ENCODE measurements at places on chromosomes 5 and 9.

- H3K27ac ChIP-seq, result no peak overlapping the region
- H3K36me3 ChIP-seq, result peaks cover 18% of the 10 kb centered on the region
- no peak for DNase-seq
- H3K4me3 ChIP-seq, result peak overlapping the region; percentile 65
- no peaks in the 10 kb centered on the region for H3K27me3 ChIP-seq
These were observed 16.6 kb downstream of the PLGRKT start for GRCh38 chr9:5421163-5421562.

- no peaks in the 10 kb centered on the region for H3K27me3 ChIP-seq
- no peak for DNase-seq
- H3K27ac ChIP-seq, result no peak overlapping the region
- H3K4me3 ChIP-seq, result no peak overlapping the region
These were observed 44.8 kb downstream of the RALGPS1 start for GRCh38 chr9:126959336-126959735.

- peaks cover 2% of the 10 kb centered on the region for H3K36me3 ChIP-seq
- no peak overlapping the region for H3K4me3 ChIP-seq
- H3K27me3 ChIP-seq, result peaks cover 19% of the 10 kb centered on the region
- peaks cover 3% of the 10 kb centered on the region for H3K4me1 ChIP-seq
These were observed 33.5 kb upstream of the ZSWIM6 start for GRCh38 chr5:61298580-61298979.

GRCh38 chr5:56264417-56265025 lies 31.4 kb upstream of the ANKRD55 start:
- no peak for DNase-seq
- no peak overlapping the region for H3K4me3 ChIP-seq

GRCh38 chr5:140631831-140632365 lies 1.1 kb downstream of the CD14 start:
- H3K27ac ChIP-seq, result peak overlapping the region; percentile 86
- peak; percentile 21 for DNase-seq
- H3K36me3 ChIP-seq, result peaks cover 3% of the 10 kb centered on the region
- peaks cover 27% of the 10 kb centered on the region for H3K4me1 ChIP-seq

DNA sequence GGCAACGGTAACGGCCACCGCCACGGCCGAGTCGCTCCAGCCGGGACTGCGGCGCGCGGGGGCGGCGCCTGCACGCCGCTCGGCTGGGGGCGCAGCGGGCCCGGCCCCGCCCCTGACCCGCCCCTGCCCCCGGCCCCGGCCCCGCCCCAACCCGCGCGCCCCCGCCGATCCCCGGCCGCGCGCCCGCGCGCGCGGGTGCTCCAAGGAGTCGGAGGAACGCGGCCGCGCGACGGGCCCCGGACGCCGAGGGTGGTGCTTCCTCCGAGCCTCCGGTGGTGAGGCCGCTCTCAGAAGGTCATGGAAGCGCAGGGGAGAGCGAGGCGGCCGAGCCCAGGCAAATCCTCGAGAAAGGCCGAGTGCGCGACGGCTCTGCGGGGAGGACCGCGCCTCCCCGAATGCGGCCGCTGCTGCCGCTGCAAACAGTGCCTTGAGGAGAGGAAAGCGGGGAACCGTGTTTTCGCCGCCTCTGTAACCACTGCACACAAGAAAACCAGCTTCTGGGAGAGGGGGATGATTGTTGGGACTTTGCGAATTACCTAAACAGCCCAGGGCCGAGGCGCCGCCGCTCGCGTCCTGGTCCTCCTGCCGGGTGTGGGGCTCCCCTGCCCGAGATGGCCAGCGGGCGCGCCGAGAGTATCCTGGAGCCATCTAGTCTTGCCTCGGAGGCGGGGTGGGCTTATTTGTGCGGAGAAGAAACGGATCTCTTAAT lies at the start of gene LIFR:
TSS of gene LIFR (minus strand) at position 48 of the 709 bp plus-strand sequence. CDS start 25,999 bp downstream, outside the sequence.
- peaks cover 11% of the 10 kb centered on the region for H3K4me1 ChIP-seq
- H3K27me3 ChIP-seq, result peaks cover 47% of the 10 kb centered on the region

DNA sequence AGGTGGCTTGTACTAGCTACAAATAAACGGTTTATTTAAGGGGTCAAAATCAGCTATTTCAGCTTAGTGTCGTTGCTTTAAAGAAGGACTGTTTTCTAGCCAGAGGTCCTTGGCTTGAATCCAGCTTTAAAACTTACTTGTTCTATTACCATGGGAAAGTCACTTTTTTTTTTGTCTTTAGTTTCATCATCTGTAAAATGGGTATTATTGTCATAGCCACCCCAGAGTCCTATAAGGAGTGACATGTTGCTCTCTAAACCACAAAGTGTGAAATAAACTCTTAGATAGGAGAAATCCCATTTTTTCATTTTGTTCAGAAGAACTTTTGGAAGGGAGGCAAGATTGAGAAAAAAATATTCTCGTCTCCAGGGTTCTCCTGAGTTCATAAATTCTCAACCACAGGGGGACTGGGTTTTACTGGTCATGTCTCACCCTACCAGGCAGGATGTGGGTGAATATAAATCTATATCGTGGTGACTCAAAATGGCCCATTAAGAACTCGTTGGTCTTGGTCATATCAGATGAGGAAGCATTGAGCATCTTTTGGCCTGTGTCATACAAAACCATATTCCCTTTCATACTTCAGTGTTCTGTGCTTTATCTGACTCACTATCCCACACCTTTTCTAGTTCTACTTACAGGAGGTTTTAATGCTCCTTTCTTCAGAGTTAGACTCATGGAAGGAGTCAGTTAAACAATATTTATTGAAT lies 202.7 kb upstream of the NR3C1 start:
- DNase-seq, result no peak
- peaks cover 18% of the 10 kb centered on the region for H3K4me1 ChIP-seq
- peaks cover 2% of the 10 kb centered on the region for H3K36me3 ChIP-seq
- H3K27me3 ChIP-seq, result no peaks in the 10 kb centered on the region

- no peak overlapping the region for H3K27ac ChIP-seq
- no peaks in the 10 kb centered on the region for H3K36me3 ChIP-seq
- no peaks in the 10 kb centered on the region for H3K27me3 ChIP-seq
- no peak for DNase-seq
These were observed 206.3 kb downstream of the PBX3 start for GRCh38 chr9:125953314-125954019.

GRCh38 chr9:136051453-136051836 lies 43.6 kb downstream of the NACC2 start:
- H3K36me3 ChIP-seq, result no peaks in the 10 kb centered on the region
- peaks cover 6% of the 10 kb centered on the region for H3K27me3 ChIP-seq
- H3K4me3 ChIP-seq, result peak overlapping the region; percentile 80

GRCh38 chr5:22431840-22432239 lies 421.3 kb downstream of the CDH12 start:
- no peak for DNase-seq
- H3K27me3 ChIP-seq, result no peaks in the 10 kb centered on the region
- no peak overlapping the region for H3K27ac ChIP-seq
- no peaks in the 10 kb centered on the region for H3K4me1 ChIP-seq
- H3K4me3 ChIP-seq, result no peak overlapping the region

DNA sequence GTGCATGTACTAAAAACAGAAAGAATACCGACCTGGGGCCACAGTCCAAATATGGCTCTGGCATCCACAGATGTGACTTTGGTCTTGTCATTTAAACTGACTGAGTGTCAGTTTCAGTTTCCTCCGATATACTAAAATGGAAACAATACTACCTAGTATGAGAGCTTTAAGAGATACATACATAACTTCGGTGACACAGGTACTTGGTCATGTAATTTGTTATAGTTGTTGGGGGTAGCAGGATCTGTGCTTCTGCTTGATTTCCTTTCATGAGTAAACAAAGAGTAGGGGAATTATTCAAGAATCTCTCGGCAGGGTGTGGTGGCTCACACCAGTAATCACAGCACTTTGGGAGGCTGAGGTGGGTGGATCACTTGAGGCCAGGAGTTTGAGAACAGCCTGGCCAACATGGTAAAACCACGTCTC lies 32.1 kb downstream of the MTMR12 start:
- peak overlapping the region; percentile 77 for H3K4me3 ChIP-seq
- DNase-seq, result no peak
- H3K4me1 ChIP-seq, result peaks cover 25% of the 10 kb centered on the region
- H3K27ac ChIP-seq, result peak overlapping the region; percentile 80
- H3K36me3 ChIP-seq, result no peaks in the 10 kb centered on the region
- H3K27me3 ChIP-seq, result no peaks in the 10 kb centered on the region

GRCh38 chr5:175460126-175460525 lies 16.1 kb upstream of the DRD1 start:
- H3K4me1 ChIP-seq, result peaks cover 8% of the 10 kb centered on the region
- H3K36me3 ChIP-seq, result peaks cover 7% of the 10 kb centered on the region
- DNase-seq, result no peak
- H3K27me3 ChIP-seq, result peaks cover 28% of the 10 kb centered on the region
- H3K4me3 ChIP-seq, result no peak overlapping the region

- H3K4me1 ChIP-seq, result peaks cover 4% of the 10 kb centered on the region
- H3K27me3 ChIP-seq, result no peaks in the 10 kb centered on the region
- H3K36me3 ChIP-seq, result peaks cover 2% of the 10 kb centered on the region
- no peak overlapping the region for H3K27ac ChIP-seq
- no peak for DNase-seq
These were observed 14.3 kb upstream of the ANXA1 start for GRCh38 chr9:73137286-73137899.

DNA sequence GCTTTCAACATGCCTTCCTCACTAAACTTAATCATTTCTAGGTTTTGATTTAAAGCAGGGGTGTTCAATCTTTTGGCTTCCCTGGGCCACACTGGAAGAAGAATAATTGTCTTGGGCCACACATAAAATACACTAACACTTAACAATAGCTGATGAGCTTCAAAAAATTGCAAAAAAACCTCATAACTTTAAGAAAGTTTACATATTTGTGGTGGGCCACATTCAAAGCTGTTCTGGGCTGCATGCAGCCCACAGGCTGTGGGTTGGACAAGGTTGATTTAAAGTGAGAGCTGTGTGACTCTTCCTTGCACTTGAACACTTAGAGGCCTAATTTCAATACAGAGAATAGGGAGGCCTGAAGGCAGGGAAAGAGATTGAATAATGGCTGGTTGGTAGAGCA lies 598.3 kb downstream of the EFNA5 start:
- H3K36me3 ChIP-seq, result no peaks in the 10 kb centered on the region
- H3K27me3 ChIP-seq, result no peaks in the 10 kb centered on the region
- no peaks in the 10 kb centered on the region for H3K4me1 ChIP-seq

DNA sequence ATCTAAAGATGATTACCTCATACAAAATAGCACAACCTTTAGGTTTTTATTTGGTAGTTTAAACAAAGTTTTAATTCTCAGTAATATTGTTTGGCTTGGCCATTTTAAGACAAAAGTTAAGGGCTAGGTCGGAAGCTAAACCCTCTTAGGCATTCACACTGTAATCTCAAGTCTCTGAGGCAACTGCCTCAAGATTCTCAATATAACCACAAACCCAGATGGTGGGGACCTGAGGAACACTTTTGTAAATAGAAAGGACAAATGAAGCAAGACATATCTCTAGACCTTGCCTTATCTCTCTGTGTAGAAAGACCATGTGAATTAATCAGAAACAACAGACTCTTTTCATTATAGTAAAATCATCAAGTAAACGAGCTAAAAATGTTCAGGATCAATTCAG lies 500.2 kb upstream of the CDH6 start:
- H3K27me3 ChIP-seq, result no peaks in the 10 kb centered on the region
- H3K4me1 ChIP-seq, result no peaks in the 10 kb centered on the region
- no peak for DNase-seq
- no peak overlapping the region for H3K27ac ChIP-seq
- H3K4me3 ChIP-seq, result no peak overlapping the region

DNA sequence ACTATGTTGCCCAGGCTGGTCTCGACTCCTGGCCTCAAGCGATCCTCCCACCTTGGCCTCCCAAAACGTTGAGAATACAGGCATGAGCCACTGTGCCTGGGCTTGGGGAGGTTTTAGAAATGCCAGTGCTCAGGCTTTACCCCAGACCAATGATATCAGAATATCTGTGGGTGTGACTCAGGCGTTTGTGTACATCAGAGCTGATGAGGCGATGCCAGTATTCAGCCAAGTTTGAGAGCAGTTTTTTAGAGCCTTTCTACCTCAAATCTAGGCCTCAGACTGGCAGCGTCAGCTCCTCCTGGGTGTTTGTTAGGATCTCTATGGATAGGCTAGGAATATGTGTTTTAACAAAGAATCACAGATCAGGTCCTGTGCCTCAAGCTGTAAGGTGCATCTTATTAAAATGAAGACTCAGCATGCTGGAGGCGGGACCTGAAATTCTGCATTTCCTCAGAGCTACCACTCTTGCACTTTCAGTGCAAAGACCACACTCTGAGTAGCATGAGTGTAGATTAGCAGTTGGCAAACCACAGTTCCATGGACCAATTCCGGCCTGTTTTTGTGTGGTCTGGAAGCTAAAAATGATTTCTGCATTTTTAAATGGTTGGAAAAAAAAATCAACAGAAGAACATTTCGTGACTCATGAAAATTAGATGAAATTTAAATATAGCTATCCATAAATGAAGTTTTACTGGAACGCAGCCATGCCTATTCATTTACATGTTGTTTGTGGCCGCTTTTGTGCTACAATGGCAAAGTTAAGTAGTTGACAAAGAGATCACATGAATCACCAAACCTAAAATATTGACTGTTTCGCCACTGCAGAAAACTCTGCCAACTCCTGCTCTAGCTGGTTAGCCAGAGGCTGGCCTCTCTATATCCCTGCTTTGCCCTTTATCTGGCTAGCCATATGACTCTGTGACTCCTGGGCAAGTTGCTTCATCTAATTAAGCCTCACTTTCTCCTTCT lies 92.2 kb downstream of the KLF4 start:
- no peak for DNase-seq
- no peak overlapping the region for H3K27ac ChIP-seq
- no peaks in the 10 kb centered on the region for H3K36me3 ChIP-seq
- peaks cover 19% of the 10 kb centered on the region for H3K27me3 ChIP-seq
- H3K4me1 ChIP-seq, result no peaks in the 10 kb centered on the region

DNA sequence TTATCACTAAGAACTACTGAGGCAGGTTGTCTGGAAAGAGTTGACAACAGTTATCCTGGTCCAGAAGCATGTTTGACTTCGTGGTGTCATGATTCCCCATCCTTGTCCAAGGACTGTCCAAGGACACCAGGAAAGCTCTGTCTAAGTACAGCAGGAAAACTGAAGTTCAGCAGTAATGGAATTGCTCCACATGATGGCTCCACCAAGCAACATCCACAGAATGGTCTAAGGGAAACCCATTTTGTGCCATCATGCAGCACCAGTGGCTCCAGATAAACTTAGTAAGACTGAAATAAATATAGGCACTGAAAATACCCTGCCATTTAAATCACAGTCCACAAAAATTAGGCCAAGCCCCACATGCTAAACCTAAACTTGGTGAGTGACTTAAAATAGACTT lies 192.8 kb downstream of the CDH18 start:
- no peak overlapping the region for H3K27ac ChIP-seq
- no peak for DNase-seq
- no peaks in the 10 kb centered on the region for H3K4me1 ChIP-seq

- H3K36me3 ChIP-seq, result no peaks in the 10 kb centered on the region
- no peak for DNase-seq
- peak overlapping the region; percentile 39 for H3K4me3 ChIP-seq
- H3K27ac ChIP-seq, result peak overlapping the region; percentile 77
These were observed 37.7 kb downstream of the SAR1B start for GRCh38 chr5:134594797-134595457.

DNA sequence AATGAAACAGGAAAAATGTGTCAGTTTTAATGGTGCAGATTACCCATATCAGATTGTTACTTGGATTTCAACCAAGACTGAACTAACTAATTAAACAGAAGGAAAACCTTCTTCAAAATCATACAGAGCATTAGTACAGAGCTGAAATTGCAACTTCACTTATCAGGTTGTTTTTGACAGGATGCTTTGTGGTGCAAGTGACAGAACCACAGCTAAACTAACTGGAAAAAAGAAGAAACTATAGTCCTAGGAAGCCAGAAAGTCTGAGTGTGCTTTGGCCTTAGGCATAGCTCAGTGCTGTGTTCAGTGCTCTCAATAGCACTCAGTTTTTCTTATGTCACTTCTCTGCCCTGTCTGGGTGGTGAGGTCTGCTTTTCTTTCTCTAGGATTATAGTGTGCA lies 267.4 kb downstream of the CHSY3 start:
- H3K36me3 ChIP-seq, result no peaks in the 10 kb centered on the region
- no peak overlapping the region for H3K27ac ChIP-seq
- DNase-seq, result no peak
- H3K4me3 ChIP-seq, result no peak overlapping the region
- no peaks in the 10 kb centered on the region for H3K27me3 ChIP-seq
